Left kidney (tissue), 8 donors: ENCODE measurements at places on chromosomes 5 and 9.

GRCh38 chr5:71973563-71973962 is 133.7 kb upstream of the MAP1B start:
- DNase-seq = no peak

DNA sequence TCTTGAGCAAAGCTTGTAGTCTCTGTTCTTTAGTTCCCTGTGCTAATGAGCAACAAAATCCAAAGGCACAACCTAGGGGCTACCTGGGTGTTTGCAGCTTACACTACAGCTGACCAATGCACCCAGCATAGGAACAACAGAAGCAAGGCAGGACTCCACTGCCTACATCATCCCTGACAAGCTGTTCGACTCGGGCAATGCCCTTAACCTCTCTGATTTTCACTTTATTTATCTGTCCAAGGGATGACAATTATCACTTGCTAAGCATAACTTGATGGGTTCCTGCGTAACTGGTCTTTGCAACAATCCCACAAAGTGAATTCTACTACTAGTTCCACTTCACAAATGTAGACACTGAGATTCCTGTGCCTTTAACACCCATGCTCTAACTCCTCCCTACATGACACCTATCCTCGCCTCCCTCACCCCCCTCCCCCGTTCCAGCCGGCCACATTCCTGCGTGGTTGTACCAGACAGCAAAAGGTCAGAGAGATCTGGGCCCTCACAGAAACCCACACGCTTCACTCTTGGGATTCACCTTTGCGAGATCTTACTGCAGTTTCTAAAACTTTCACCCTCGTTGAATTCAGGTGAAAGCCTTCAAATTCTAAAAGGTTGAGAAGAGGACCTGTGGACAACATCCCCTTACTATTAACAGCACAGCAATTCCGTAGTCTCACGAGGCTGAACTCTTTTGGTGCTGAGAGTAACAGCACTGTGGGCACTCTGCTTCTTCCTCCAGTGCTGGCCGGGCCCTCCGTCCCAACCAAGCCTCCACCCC is 995 bp downstream of the IPPK start:
- peak; percentile 13 for DNase-seq

DNA sequence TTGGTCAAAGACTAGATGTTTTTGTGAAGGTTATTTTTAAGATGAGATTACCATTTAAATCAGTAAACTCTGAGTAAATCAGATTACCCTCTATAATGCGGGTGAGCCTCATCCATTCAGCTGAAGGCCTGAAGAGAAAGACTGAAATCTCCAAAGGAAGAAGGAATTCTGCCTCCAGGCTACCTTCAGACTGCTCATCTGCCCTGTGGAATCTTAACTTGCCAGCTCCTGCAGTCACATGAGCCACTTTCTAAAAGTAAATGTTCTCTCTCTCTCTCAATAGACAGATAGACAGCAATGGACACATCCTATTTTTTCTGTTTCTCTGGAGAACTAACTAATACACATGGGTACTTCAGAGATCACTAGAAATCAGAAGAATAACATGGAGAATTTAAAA is 182.8 kb downstream of the CFAP90 start:
- no peak for DNase-seq

DNA sequence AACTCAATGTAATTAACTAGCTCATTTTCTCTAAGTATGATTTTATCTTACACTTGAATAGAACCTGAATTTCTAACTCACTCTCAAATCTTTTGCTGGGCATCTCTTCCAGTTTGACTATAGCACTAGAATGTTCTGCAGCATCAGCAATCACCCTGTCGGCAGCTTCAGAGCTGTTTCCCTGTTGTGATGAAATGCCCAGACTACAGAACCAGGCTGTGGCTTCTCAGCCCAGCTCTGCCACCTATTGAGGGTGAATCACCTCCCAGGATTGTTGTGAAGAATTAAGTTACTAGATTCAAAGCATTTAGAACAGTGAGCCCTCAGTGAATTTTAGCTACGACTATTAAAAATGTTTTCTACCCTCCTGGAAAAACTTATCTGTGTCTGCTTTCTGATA is 90.4 kb upstream of the ANKRD55 start:
- DNase-seq = no peak

GRCh38 chr9:110257097-110257841 is 962 bp upstream of the TXN start:
- no peak for DNase-seq

DNA sequence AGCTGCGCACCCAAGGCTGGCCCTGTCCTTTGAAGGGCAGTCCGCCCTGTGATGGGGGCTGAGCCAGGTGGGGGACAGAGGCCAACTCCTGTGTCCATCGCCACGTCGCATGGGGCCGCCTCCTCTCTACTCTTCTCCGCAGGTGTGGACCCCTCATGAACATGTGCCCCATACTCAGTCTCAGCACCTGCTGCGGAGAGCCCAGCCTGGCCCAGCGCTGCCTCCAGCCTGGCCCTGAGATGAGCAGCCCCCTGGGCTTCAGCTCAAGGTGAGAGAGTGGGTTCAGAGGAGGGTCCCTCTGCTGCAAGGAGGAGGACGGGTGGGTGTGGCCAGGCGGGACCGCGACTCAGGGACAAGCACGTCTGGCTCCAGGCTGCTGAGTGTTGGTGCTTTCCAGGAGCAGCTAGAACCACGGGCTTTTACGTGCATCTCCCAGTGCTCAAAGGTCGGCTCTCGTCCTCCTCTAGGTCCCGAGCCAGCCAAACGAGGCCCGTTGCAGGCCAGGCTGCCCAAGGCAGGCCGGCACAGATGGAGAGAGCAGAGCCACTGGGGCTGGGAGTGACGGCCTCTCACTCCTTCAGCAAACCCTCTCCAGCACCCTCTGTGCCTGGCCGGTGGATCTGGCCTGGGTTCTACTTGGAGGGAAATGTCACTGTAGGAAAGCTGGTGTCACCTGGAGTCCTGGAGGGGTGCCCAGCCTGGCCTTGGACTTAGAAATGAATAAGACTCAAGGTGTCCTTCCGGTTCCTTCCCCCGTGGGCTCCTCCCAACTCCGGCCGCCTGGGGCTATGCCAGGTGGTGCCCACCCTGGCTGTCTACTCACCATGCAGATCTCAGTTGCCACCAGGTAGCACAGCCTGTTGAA is 48.9 kb upstream of the RNF130 start:
- no peak for DNase-seq

DNA sequence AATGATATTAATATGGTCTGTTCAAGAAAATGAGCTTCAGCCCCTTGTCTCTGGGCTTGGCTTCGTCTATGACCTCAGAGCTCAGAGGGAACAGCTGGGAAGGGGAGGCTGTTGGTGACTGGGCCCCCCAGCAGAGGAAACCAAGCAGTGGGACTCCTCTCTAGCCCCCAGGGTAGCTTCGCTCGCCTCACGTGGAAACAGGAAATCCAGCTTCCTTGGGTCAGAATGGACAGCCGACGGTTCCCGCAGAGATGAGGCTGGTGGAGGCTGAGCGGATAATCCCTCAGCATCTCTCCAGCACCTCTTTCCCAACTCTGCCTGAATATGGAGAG is 37.2 kb upstream of the ICE1 start:
- DNase-seq = no peak

GRCh38 chr5:91361055-91361701 is 21.9 kb downstream of the ARRDC3 start:
- no peak for DNase-seq

DNA sequence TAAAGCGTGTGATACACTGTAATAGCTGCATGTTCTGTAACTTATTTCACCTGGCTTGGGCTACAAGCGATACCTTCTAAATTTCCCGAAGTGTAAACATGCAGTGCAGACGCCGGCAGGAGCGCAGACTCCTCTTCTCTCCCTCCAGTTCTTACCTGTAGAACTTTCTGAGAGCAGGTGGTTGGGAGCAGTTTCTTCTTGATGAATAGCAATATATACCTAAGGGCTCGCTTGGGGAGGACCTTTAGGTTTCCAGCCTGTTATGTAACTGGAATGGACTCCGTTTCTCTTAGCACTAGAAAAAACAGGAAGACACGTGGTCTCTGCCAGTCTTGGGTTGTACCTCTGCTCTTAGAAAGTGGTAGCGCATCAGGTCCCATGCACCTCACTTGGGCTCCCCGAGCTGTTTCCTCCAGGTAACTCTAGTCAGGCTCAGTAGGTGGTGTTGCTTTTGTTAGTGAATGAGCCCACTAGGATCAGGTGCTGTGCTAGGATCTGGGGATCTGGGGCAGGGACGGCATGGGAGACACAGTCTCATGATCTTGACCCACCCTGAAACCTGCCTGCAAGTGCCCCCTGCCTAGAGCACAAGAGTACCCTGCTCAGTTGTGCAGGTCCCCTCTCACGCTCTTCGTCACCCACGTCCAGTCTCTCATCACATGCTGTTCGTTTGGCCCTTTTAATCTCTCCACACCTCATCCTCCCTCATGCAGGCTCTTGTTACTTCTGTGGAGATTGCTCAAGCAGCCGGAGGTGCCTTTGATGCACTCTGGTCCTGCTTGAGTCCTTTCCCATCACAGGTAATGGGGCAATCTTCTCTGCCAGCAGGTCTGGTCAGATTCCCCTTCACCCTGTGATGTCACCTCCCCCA is 2.8 kb downstream of the TENT4A start:
- DNase-seq = no peak

DNA sequence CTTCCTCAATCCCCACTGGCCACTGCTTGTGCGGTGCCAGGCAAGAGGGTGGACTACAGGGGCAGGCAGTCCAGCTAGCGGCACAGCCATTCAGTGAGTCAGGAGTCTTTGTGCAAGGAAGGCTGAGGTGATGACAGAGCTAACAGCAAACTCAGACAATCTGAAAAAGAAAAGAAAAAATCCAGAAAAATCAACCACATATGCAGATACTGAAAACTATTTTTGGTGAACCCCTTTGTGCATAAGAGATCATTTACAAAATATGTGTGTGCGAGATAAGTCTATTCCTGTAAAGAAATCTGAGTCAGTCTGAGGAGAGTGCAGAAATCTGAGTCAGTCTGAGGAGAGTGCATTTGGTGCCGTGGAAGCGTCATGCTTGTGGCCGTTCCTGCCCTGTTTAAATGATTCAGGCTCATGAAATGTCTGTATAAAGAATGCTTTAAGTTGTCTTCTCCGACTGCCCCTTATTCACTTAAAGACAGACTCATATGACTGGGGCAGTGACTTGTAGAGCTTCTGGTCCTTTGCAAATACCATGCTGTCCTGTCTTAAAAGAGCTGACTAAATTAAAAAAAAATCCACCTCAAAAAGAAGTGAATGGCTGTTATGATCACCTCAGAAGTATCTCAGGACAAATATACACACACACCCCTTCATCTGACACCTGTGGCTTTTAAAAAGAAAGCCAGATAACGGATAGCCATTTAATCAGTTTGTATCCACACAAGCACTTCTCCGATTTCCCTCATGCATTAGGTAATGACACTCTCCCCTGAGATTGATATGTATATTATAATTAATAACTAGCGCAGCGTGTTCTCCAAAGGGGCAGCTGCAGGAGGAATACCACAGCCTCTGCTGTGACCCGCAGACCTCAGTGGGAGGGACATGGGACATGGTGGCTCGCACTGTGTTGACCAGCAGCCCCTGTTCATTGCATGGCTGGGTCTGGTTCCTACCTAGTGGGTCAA is 47.3 kb downstream of the TRIO start:
- no peak for DNase-seq

GRCh38 chr5:81556809-81557208 is 162.9 kb upstream of the ACOT12 start:
- no peak for DNase-seq

- no peak for DNase-seq
Measured at GRCh38 chr5:88829054-88829453, 53.9 kb downstream of the MEF2C start.

GRCh38 chr5:82758881-82759280 is 318.3 kb downstream of the TMEM167A start:
- no peak for DNase-seq

GRCh38 chr5:142974409-142974808 is 204.2 kb downstream of the ARHGAP26 start:
- no peak for DNase-seq
